ENCODE measurements at places on chromosomes 3 and 15.

GRCh38 chr15:62093809-62094208, 27.0 kb downstream of the C2CD4A start:
- DNase-seq: no peak

GRCh38 chr3:186643493-186643892, 3.3 kb downstream of the FETUB start:
- DNase-seq: no peak

- peak; percentile 98 for DNase-seq
Measured at GRCh38 chr3:185402561-185402960, 39.6 kb downstream of the MAP3K13 start.

GRCh38 chr3:57080171-57080570, 19.7 kb downstream of the SPATA12 start:
- DNase-seq: no peak

DNA sequence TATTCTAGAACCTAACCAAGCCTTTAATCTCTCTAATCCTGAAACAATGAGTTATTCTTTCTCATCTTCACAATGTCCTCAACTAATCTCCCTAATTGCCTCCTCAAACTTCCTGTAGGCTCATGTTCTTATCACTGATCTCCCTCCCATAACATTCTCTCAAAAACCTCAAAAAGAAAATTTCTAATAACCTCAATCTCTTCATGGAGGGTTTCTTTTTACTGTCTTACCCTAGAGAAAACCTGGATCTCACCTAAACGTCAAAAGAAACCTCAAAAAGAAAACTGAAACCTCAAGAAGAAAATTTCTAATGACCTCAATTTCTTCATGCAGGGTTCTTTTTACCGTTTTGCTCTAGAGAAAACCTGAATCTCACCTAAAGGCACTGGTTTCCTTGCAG, 150.2 kb downstream of the GSK3B start:
- DNase-seq: no peak

- no peak for DNase-seq
Measured at GRCh38 chr3:135147657-135148056, 352.6 kb downstream of the EPHB1 start.
